ENCODE measurements at places on chromosomes 5 and 9.

DNA sequence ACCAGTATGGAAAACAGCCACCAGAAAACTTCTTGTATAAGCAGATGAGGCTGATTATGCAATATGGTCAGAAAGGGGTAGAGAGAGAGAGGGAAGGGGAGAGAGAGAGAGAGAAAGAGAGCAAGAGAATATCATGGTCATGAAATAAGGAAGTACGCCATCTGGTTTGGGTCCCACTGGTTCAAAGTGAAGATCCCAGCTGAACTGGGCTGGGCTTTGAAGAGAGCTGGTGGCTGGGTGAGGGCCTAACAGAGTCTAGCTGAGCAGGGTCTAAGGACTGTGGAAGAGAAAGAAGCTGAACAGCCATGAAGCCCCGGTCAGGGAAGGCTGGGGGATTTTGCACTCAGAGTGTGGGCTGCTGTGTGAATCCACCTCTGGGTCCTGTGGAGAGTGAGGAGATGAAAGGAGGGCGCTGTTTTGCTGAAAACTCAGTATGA, 14.6 kb downstream of the TRIM14 start:
- DNase-seq, result no peak

DNA sequence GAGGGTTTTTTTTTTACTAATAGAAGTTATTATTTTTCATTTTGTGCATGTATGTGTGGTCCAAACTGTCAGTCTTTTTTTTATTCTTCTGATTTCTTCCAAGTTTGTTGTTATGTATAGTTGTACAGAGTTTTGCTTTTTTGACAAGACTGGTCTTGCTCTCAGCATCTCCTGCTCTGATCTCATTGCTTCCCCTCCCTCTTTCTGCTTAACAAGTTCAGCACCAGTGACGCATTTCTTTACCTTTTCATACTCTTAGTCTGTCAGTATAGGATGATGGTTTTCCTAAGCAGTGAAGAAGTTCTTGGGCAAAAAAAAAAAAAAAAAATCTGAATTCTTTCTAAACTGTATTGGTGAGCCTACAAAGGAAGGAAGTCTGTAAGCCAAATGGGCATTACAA, 135.1 kb downstream of the CD180 start:
- no peak for DNase-seq

DNA sequence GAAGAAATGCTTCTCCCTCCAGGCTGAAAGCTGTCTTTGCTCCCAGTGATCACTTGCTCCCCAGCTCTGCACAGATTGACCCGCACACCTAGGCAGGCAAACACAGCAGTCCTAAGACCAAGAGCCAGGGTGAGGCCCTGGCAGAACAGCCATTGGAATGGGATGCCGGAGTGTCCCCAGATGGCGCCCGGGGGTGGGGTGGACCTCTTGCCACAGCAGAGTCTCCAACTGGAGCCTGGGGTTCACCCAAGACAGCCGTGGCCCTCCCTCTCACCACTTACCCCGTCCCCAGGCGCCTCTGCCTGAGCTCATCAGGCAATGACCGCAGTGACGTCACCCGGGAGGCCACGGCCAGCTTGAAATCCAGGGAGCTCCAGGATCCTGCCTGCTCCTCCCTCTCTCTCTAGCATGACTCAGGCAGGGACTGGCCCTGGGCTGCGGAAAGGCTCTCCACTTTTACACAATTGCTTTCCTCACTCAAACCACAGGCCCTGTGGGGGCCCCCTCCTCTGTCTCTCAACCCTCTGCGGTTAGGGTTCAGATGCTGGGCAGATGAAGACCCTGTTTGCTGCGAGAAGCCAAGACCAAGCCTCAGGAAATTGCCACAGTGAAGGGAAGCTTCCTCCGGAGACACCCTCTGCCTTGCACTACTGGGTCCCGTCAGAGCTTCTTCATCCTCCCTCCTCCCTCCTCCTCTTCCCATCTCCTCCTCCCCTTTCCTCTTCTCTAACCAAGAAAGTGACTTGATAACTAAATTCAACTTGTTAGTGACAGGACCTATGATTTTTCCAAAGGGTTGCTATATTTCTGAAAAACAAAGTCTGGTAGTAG, 24.3 kb upstream of the PTGES start:
- DNase-seq, result peak; percentile 38

DNA sequence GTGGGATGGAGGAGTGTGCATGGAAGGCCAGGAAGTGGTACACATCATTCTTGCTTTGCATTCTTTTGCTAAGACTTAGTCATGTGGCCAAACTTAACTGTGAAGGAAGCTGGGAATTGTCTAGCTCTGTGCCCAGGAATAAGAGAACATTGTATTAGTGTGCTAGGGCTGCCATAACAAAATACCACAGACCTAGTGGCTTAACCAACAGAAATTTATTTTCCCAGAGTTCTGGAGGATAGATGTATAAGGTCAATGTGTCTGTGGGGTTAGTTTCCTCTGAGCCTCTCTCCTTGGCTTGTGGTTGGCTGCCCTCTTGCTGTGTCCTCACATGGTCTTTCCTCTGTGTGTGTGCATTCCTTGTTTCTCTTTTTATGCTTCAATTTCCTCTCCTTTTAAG, 32.4 kb downstream of the NNT start:
- DNase-seq, result no peak

- peak; percentile 69 for DNase-seq
Measured at GRCh38 chr5:88142886-88143692, 125.6 kb downstream of the TMEM161B start.

DNA sequence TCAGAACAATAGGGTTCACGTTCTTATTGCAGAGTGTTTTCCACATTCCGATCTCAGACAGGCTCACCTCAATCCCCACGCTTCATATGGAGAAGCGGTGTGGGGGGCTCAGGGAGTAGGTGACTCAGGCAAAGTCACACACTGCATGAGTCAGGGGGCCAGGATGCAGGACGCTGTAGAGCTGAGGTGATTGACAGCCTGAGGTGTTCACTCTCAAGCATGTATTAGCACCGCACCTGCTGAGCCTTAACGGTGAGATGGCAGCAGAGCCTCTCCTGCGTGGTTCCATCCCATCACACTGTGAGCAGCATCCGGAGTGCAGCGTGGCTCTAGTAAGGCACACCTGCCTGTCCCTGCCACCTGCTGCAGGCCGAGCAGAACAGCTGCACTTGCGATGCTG, 194.0 kb downstream of the IRX2 start:
- DNase-seq, result no peak

DNA sequence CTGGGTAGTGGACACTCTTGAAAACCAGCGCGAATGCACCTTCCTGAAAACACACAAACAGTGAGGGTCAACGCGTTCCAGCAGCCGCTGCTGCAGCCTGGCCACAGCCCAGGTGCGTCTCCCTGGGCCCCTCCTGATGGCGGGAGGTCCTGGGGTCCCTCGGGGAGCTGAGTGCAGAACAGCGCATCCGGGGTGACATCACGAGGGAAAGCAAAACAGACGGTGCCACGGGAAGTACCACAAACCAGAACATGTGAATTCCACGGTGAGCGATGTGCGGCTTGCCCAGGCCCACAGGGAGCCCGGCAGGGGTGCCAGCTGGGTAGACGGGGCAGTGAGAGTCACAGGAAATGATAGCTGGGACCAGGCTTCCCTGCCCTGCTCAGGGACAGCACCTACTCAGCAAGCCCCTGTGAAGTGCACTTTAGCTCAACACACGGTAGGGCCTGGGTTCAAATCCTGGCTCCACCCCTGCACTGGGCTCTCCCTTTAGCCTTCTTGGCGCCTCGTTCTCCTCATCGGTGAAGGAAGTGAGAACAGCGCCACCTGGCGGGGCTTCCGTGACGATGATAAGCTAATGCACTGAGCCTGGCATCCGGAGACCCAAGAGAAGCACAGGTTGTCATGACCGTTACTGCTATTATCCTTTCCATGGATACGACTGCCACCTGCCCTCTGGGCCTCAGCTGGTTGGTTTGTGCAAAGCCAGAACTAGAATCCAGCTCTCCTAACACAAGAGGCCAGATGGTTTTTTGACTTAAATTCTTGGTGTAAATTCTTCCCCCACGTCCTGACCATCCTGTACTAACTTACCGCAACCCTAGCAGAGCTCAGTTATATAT, 24.6 kb downstream of the GFPT2 start:
- DNase-seq, result no peak

DNA sequence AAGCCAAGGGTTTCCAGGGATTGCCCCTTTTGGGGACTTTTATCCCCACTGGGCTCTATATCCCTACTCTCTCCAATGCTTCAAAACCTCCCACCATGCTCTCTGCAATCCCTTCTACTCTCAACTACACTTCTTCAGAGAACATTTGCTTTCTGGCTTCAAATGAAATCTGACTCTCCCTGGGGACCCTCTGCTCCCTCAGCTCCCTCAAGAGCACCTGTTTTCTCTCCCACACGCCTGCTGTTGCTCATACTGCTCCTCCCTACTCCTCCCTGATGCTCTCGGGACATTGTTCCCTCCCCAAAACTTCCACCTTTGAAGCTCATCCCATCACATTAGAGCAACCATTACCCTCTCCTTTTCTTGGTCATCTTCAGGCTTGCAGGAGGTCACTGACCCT, 344.9 kb downstream of the CDK5RAP2 start:
- DNase-seq, result no peak

DNA sequence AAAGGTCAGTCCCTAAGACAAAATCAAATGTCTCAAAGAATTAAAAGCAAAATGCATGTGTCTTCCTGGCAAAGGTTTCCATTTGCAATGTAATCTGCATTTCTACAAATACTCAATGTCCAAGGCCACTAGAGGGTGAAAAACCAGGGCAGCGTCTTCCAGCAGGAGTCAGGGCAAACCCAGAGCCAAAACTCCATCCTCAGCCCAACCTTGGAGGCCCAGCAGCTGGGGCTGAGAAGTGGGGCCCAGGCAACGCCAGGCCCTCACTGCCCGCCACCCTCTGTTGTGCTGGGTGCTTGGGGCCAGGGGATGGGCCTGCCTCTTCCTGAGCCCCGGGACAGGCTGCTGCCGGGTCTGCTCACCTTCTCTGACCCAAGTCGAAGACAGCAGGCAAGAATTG, 200.1 kb downstream of the PAX5 start:
- DNase-seq, result no peak

DNA sequence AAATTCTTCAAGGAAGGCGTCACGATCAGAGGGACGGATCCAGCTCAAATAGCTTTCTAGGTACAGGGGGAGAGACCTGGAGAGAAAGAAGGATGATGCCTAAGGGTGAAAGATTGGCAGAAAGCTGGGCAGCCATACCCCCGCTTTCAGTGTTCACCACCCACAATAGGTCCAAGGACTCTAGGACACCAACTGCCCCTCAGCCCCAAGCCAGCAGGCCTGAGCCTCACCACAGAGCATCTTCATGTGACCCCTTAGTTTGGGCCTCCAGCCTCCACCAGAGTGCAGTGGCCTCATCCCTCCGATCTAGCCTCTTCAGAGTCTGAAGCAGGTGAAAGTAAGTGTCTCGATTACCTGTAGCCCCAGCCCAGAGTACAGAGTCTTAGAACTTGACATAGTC, 1.7 kb upstream of the VCP start:
- no peak for DNase-seq

DNA sequence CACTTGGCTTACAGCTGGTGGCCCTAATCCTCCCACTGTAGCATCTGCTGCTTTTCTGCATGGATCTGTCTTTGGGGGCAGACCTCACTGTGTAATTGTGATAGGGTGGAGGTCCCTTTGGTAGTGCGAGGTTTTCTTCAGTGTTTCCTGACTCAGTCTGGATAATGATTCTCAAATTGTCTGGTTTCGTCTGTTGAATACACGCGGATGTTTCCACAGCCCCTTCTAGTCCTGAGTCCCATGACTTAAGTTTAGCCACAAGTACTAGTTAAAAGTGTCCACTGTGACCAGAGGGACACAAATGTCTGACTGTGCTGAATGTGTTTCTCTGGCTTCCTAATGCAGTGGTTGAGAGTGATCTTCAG, 70.5 kb downstream of the LMNB1 start:
- no peak for DNase-seq

DNA sequence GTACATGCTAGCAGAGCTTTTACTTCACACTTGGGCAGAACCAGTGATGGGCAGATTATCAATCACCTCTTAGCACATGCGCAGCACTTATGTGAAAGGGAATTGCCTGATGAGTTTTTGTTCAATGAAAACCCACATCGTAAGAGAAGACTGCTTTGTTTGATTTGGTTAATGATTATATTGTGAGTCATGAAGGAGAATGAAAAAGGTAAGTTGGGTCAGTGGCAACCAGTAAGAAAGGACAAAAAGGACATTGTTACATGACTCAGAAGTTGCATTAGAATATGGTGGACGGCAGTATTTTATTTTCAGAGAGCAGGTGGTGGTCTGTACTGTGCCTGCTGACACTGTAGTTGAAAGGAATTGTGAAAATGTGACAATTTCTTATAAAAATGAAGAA, 127.4 kb downstream of the AOPEP start:
- DNase-seq, result no peak

GRCh38 chr9:99197987-99198386, 23.8 kb downstream of the ALG2 start:
- no peak for DNase-seq

DNA sequence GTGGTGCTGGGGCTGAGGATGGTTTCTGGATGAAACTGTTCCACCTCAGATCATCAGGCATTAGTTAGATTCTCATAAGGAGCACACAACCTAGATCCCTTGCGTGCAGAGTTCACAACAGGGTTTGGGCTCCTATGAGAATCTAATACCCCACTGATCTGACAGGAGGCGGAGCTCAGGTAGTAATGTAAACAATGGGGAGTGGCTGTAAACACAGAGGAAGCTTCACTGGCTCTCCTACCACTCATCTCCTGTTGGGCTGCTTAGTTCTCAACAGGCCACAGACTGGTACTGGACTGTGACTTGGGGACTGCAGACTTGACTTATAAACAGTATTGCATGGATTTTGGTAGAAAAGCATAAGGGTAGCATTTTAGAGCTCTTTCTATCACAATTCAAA, 870.7 kb upstream of the CDH10 start:
- no peak for DNase-seq

DNA sequence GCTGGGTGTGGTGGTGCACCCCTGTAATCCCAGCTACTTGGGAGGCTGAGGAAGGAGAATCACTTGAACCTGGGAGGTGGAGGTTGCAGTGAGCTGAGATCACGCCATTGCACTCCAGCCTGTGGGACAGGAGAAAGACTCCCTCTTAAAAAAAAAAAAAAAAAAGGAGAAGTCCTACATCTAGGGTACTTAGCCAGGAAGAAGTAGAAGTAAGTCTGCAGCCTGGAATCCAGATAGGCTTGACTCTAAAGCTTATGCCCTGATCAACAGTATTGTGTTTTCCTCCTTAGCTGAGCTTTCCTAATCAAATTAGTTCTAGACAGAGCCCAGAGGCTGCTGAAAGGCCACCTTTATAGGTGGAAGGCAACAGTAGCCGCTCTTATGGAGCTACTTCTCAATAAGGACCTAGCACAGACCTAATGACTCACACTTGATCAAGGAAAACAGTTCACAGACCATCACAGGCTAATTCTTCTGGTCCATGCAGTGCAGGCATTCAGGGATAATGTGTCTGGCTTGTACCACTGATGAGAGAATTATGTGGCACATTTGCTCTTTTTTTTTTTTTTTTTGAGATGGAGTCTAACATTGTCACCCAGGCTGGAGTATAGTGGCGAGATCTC, 105.5 kb upstream of the KLF4 start:
- no peak for DNase-seq
